ENCODE measurements at places on chromosomes 1 and 21.

- DNase-seq, result peak; percentile 26
Observed at GRCh38 chr1:203342192-203342940, 8.6 kb downstream of the FMOD start.

DNA sequence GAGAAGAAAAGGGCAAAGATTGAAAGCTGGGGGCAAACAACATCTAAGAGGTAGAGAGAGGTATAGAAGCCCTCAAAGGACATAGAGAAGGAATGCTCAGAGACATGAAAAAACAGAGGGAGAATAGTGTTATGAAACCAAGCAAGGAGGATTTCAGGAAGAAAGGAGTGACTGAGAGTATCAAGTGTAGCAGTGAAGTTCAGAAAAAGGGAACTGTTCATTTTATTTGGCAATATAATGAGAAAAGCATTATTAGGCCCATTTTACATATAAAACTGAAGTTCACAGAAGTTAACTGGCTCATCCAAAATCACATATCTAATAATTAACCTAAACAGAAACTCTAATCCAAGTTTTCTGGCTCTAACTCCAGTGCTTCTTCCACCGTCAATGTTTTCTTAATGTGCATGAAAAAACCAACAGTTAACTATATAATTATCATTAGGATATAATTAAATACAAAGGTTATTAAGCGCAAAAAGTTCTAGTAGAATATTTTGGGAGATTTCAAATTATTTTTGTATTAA lies 17.7 kb downstream of the NEXN start:
- DNase-seq, result no peak

GRCh38 chr1:2067393-2067792 lies 17.2 kb downstream of the PRKCZ start:
- DNase-seq, result no peak

GRCh38 chr1:1623631-1624442 lies 8.1 kb upstream of the MMP23B start:
- no peak for DNase-seq

- DNase-seq, result peak; percentile 53
Observed at GRCh38 chr21:42520628-42521253, 7.1 kb downstream of the SLC37A1 start.

- no peak for DNase-seq
Observed at GRCh38 chr1:203206129-203206687, 19.7 kb upstream of the CHI3L1 start.

DNA sequence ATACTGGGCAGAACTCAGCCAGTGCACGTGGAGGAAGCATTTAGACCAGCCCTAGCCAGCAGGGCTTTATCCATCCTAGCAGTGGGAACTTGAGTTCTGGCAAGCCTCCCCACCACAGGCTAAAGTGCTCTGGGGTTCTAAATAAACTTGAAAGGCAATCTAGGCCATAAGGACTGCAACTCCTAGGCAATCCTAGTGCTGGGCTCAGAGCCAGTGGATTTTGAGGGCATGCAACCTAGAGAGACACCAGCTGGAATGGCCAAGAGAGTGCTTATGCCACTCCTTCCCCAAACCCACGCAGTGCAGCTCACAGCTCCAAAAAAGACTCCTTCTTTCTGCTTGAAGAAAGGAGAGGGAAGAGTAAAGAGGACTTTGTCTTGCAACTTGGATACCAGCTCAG lies 70.5 kb upstream of the APOBEC4 start:
- DNase-seq, result no peak

- DNase-seq, result no peak
Observed at GRCh38 chr1:226986496-226987178, 46.5 kb downstream of the COQ8A start.

GRCh38 chr1:3520419-3521378 lies 66.2 kb downstream of the ARHGEF16 start:
- no peak for DNase-seq

DNA sequence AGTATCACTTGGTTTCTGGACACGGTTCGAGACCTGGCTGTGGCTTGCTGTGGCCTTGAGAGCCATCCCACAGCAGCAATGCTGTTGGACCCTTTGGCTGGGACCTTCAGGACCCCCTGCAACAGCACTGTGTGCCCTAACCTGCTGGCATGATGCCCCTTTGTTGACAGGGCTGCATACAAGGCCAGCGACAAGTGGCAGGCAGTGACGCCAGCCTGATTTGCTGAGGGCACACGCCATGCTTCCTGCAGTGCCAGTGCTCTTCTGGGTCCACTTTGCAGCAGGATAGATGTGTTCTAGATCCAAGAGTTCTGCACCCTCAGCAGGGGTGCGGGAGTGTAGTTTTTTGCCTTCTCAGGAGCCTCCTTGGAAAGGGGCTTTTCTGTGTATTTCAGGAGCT lies 32.8 kb downstream of the COQ8A start:
- no peak for DNase-seq

GRCh38 chr21:34992736-34993398 lies 56.2 kb downstream of the RUNX1 start:
- no peak for DNase-seq

DNA sequence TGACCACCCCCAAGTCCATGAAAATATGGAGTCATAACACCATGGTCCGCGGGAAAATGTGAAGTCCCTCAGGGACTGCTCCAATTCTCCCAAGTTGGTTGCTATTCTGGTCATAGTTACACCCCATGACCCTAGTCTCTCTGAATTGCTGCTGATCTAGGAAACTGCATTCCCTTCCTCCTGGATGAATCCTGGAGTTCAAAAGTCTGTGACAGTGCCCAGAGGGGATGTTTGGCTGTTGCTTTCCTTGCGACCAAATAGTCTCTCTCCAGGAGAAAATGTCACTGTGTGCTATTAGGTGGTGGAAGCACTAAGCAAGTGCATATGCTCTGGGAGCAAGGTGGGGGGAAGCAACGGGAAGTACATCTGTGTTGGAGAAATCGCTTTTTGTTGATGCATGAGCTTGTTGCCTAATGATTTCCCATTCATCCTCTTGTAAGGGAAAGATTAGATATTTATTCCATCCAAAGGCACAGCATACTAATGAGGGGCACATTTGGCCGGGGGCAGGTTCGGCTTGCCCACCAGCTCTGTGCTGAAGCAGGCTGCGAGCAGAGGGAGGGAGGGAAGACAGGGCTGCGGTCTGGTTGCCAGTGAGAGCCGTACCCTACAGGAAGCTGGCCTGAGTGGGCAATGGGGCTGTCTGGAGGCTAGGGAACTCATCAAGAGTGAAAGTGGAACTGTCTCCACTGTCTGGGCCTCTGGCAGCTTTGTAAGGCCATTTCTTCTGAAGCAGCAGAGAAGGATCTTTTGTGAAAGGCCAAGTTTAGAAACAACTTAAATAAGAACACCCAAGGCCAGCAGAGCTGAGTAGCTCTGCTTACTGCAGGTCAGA lies 27.2 kb downstream of the SYT6 start:
- DNase-seq, result no peak

GRCh38 chr1:244164511-244164890 lies 113.4 kb downstream of the ZBTB18 start:
- DNase-seq, result no peak

- DNase-seq, result no peak
Observed at GRCh38 chr1:235004276-235004675, 124.4 kb downstream of the TOMM20 start.

GRCh38 chr1:244187310-244187709 lies 136.2 kb downstream of the ZBTB18 start:
- DNase-seq, result no peak

DNA sequence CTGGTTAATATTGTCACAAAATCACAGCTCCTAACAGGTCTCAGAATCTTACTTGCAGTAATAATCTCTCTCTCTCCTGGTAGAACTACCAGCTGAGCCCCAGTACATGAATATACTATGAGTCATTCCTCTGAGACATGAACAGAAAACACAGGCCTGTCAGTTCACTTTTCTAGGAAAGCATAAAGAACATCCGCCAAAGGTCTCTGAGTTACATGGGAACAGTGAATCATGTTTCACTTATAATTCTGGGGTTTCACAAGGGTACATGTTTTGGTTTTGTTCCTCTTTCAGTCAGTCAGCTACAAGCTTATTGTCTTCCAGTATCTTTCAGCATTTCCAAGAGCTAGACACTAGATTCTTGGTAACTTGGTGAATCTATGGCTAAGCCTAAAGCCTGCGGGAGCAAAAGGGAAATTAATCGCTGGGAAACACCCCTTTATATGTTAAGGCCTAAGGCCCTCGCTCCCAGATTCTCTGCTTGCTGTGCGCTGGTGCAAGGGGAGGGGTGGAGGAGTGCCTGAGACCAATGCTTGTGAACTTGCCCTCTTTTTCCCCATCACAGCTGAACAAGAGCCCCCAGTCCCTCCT lies 31.7 kb downstream of the IFNGR2 start:
- no peak for DNase-seq

- no peak for DNase-seq
Observed at GRCh38 chr1:5910276-5910620, 82.0 kb downstream of the NPHP4 start.

- no peak for DNase-seq
Observed at GRCh38 chr1:228099331-228099732, 3.8 kb downstream of the C1orf35 start.

DNA sequence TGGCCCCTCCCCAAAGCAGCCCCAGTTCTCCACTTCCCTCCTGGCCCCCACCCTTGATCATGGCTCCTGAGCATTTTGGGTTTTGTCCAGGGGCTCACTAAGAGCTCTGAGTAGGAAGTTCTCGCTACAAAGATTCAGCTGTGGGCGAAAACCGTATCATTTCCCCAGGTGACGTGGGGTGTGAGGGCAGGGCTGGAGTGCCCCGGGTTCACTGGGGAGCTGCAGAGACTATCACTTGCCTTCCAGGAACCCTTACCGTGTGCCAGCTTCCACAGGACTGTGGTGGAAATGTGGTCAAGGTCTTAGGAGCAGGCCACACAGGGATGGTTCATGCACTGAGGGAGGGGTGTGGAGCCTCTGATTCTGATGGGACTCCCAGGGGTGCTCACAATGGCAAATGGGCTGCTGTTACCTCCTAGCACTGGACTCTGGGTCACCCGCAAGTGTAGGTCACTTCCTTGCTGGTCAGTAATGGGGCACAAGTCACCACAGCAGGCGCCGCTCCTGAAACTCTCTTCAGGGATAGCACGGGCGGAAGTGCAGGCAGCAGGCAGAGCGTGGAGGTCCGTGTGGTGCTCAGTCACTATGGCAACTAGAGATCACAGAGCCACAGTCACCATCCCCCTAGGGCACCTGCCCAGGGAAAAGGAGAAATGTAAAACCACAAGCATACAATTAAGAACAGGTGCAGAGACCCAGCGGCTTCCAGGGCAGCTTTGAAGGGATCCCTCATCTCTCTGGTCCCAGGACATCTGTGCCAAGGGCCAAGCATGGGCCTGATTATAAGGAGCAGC lies 35.4 kb downstream of the RSPH1 start:
- peak; percentile 93 for DNase-seq

DNA sequence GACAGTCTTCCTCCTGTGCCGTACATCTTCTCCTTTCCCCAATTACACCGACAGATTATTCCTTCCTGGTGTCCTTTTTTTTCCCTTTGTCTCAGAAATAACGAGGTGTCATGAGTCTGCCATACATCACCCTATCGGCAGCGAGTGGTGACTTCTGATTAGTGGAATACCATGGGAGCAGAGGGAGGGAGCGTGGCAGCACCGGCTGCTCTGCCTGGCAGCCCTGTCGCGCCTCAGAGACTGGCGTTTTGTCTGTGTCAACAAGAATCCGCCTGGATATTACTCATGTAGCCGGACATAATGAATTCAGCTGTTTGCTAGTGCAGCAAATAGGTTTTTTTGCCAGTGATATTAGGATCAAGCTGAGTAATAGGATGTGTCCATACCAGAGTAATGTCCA lies 51.8 kb downstream of the UTP25 start:
- peak; percentile 61 for DNase-seq

DNA sequence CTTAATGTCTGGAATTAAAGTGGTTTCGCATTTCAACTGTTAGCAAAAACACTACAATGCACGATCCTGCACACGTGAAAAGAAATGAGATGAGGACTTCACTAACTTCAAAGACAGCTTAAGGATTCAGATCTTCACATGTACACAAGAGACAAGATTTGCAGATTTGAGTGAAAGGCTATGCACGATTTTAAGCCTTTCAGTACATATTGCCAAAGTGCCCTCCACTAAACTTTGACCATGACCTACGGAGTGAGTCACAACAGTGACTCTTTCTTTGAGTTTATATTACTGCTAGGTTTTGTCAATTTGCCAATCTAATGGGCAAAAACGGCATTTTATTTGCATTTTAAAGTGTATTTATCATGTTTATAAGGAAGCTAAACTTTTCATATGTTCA lies 41.2 kb upstream of the CR1L start:
- no peak for DNase-seq

GRCh38 chr1:75672528-75673393 lies 51.7 kb upstream of the ACADM start:
- DNase-seq, result no peak

DNA sequence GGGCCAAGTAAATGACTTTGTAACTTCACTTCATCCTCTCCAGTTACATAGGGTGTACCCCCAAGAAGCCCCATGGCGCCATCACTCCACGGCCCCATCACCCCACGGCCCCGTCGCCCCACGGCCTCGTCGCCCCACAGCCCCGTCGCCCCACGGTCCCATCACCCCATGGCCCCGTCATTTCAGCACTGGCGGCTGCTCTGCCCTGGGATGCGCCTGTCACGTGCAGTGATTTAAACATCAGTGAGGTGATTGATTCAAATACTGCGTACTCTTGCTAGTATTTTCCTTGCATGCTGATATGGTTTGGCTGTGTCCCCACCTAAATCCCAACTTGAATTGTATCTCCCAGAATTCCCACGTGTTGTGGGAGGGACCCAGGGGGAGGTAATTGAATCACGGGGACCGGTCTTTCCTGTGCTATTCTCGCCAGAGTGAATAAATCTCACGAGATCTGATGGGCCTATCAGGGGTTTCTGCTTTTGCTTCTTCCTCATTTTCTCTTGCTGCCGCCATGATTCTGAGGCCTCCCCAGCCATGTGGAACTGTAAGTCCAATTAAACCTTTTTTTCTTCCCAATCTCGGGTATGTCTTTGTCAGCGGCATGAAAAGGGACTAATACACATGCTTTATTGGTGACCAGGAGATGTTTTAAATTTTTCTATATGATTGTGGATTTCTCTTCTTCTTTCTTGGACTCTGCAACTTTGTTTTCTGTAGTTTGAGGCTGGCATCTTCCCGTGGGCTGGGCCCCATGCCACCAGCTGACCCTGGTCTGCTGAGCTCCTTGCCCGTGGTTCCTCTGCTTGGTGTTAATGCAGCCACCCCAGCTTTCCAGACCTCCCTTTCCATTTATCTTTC lies 50.1 kb upstream of the PCBP3 start:
- DNase-seq, result no peak

DNA sequence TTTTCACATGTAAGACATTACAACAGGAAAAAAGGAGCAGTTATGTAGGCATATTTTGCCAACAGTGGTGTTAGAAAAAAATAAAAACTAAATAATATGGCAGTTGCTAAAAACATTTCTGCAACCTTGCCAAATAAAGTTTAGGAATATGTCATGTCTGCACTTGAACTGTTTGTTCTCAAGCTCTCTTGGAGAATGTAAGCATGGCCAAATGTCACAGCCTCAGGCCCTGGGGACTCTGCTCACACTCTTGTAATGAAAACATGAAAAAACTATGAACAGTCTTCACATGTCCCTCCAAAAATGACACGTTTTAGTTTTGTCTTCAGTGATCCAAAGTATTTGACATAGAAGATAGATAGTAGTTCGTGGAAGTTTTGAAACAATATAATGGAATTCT lies 753.3 kb downstream of the LTN1 start:
- DNase-seq, result no peak

- no peak for DNase-seq
Observed at GRCh38 chr1:160460683-160461287, 60.4 kb downstream of the VANGL2 start.
